ENCODE measurements at places on chromosomes 4 and X.

GRCh38 chr4:91935217-91935616, 368.5 kb upstream of the GRID2 start:
- no peaks in the 10 kb centered on the region for H3K36me3 ChIP-seq
- H3K27ac ChIP-seq, result no peak overlapping the region
- H3K27me3 ChIP-seq, result no peaks in the 10 kb centered on the region
- no peak overlapping the region for H3K4me3 ChIP-seq
- DNase-seq, result no peak

DNA sequence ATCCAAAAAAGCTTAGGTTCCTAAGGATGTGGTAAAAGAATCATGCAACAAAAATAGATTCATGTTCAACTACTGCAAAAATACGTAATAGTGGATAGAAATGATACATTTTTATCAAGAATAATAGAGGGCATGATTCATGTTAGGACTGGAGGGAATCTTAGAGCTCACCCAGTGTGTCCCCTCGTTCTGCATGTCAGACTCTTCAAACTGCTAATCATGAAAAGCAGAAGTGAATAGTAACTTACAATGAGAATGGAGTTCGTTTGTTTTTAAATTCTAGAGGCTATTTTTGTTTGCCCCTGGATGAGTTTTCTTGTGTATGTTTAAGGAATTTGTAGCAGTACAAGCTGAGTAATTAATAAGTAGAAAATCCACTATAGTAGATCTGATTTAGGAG, 79.4 kb downstream of the MSL3 start:
- no peaks in the 10 kb centered on the region for H3K4me1 ChIP-seq
- no peak for DNase-seq
- H3K36me3 ChIP-seq, result no peaks in the 10 kb centered on the region
- H3K27me3 ChIP-seq, result no peaks in the 10 kb centered on the region

DNA sequence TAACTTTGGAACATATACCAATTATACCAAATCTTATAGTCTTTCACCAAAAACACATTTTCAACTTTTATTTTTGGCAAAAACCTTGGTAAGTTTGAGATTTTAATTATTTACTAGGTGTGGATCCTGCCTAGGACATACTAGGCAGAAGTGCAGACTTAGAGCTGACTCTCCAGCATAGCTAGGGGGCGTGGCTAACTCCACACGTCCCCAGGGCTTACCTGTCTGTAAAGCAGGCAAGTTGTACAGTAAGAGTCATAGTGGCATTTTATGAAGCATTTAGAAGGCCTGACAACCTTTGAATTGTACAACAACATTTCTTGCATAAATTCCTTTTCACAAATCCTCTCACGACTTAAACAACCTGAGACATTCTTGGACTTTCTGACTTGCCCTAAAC, 19.2 kb upstream of the GRPEL1 start:
- no peaks in the 10 kb centered on the region for H3K36me3 ChIP-seq
- no peak overlapping the region for H3K27ac ChIP-seq
- H3K4me1 ChIP-seq, result peaks cover 8% of the 10 kb centered on the region
- H3K27me3 ChIP-seq, result no peaks in the 10 kb centered on the region
- no peak for DNase-seq

DNA sequence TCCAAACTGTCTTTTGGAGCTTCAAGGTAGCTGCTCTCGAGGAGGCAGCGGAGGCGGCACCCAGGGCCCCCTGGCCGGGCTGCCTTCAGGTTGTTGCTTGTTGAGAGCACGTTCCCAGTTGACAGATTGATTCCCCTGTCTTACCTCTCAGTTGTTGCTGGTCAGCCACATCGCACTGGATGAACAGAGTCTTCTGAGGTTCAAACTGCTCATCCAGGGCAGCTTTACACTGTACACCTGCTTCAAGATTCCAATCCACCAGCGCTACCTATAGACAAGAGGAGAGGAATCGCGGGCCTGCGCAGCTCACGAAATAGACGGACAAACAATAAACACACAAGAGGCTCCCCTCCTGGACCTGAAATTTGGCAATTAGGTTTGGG, 497 bp downstream of the HPGD start:
- peaks cover 5% of the 10 kb centered on the region for H3K4me1 ChIP-seq
- no peak overlapping the region for H3K27ac ChIP-seq
- no peak for DNase-seq
- peak overlapping the region; percentile 45 for H3K4me3 ChIP-seq

- no peak for DNase-seq
- no peaks in the 10 kb centered on the region for H3K36me3 ChIP-seq
- H3K27ac ChIP-seq, result no peak overlapping the region
- H3K4me1 ChIP-seq, result no peaks in the 10 kb centered on the region
- no peaks in the 10 kb centered on the region for H3K27me3 ChIP-seq
Measured at GRCh38 chr4:89283226-89284009, 24.2 kb downstream of the GPRIN3 start.

DNA sequence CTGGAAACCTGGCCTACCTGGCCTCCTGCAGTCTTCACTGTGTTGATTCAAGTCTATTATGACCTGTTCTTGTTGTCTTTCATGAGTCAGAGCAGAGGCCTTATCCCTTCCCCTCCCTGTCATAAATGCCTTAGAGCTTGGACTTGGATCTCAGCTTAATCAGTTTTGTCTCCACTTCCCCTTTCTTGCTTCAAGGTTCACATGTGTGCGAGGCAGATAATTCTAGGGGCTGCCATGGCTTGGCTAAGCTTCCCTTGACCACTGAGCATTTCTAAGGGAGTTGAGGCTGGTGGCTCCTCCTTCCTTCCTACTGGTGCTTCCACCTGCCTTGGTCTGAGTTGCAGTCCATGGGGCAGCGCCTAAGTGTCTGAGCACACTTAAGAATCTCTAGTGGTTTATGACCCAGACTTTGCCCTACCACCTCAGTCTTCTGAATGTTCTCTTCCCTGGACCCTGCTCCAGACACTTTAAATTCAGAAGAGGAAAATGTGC, 1.7 kb upstream of the HEPH start:
- H3K36me3 ChIP-seq, result no peaks in the 10 kb centered on the region
- no peak for DNase-seq
- H3K27me3 ChIP-seq, result no peaks in the 10 kb centered on the region
- H3K27ac ChIP-seq, result no peak overlapping the region
- H3K4me1 ChIP-seq, result no peaks in the 10 kb centered on the region

GRCh38 chr4:100023800-100024199, 73.7 kb upstream of the H2AZ1 start:
- H3K4me3 ChIP-seq, result no peak overlapping the region
- H3K27me3 ChIP-seq, result no peaks in the 10 kb centered on the region
- no peaks in the 10 kb centered on the region for H3K36me3 ChIP-seq
- DNase-seq, result no peak
- no peaks in the 10 kb centered on the region for H3K4me1 ChIP-seq

DNA sequence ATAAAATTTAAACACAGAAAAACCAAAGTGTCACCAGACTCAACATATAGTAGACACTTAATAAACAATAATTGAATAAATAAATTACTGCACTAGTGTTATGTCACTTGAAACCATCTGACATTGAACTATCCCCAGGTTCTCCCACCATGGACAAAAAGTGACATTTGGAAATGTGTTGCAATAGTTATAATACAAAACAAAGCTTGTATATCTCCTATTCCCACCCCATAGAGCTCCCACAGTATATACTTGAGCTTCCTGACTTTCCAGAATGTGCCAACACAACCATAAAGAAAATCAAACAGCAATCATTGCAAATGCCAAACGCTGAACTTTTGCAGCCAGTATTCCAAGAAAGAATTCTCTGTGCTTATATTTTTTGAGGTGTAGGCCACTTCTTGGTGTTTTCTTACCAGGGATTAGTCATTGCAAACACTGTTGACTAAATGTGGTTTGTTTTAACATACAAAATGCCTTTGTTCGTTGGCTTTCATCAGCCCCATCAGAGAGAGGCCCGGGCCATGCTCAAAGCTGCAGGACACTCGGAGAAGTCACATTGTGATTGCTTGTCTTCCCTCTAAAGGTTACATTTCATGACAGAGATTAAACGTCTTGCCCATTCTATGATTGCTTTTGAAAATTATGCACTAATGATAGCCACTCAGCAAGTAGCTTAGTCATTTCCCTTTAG, 33.8 kb downstream of the PPARGC1A start:
- no peaks in the 10 kb centered on the region for H3K4me1 ChIP-seq
- no peaks in the 10 kb centered on the region for H3K27me3 ChIP-seq
- no peak for DNase-seq
- no peak overlapping the region for H3K27ac ChIP-seq

DNA sequence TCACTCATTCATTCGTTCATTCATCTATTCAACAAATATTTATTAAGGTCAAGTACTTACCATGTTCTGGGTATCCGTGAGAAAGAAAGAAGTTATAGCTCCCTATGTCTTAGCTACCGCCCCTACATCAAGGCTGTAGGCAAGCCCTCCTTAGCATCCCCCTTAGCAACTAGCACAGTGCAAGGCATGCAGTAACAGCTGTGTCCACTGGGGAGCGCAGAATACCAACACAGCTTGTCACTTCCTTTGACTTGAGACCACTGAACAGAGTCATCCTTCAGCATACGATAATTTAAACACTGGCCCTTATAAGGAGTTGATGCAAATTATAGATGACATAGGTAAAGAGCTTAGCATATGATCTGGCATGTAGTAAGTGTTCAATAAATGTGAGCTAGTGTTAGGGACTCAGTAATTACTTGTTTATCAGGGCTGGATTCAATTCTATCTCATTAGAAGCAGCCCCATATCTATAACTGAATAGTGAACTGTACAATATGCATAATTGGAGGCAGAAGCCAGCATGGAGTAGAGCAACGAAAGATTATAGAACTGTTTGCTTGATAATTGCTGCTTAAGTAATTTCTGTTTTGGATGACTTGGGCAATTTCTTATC, 8.7 kb downstream of the KIAA1210 start:
- no peak overlapping the region for H3K4me3 ChIP-seq
- no peaks in the 10 kb centered on the region for H3K4me1 ChIP-seq
- no peak overlapping the region for H3K27ac ChIP-seq
- DNase-seq, result no peak
- no peaks in the 10 kb centered on the region for H3K27me3 ChIP-seq
- no peaks in the 10 kb centered on the region for H3K36me3 ChIP-seq

DNA sequence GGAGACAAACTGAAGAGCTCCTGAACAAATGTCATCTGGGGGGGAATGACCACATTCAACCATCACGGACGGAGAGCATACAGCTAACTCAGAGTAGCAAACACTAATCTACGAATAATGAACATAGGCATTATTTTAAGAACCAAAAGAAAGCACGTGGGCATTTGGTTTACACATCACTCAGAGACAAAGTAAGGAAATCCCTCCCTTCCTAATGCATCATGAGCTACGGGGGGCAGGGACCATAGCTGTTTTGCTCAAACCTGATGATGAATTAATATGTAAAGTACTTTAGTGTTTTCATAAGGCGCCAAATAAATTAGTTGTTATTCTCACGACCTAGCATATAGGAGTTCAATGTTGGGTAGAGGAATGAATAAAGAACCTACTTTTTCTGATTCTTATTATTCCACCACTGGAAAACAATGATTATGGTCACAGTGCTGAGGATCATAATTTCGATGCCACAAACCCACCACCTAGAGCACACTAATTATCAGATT, 11.7 kb upstream of the TMEM156 start:
- no peaks in the 10 kb centered on the region for H3K4me1 ChIP-seq
- peak overlapping the region; percentile 87 for H3K27ac ChIP-seq
- no peak for DNase-seq
- peak overlapping the region; percentile 85 for H3K4me3 ChIP-seq
- no peaks in the 10 kb centered on the region for H3K27me3 ChIP-seq
- H3K36me3 ChIP-seq, result no peaks in the 10 kb centered on the region

- H3K36me3 ChIP-seq, result no peaks in the 10 kb centered on the region
- H3K27me3 ChIP-seq, result no peaks in the 10 kb centered on the region
- H3K27ac ChIP-seq, result no peak overlapping the region
- H3K4me1 ChIP-seq, result no peaks in the 10 kb centered on the region
- no peak overlapping the region for H3K4me3 ChIP-seq
Measured at GRCh38 chr4:130422261-130422660, 1326.3 kb downstream of the C4orf33 start.

GRCh38 chrX:44938111-44938510, 65.1 kb downstream of the KDM6A start:
- no peaks in the 10 kb centered on the region for H3K27me3 ChIP-seq
- H3K36me3 ChIP-seq, result no peaks in the 10 kb centered on the region
- H3K4me3 ChIP-seq, result no peak overlapping the region
- no peaks in the 10 kb centered on the region for H3K4me1 ChIP-seq
- H3K27ac ChIP-seq, result no peak overlapping the region
- no peak for DNase-seq

GRCh38 chrX:97787849-97788248, 904.1 kb downstream of the RPA4 start:
- H3K4me3 ChIP-seq, result no peak overlapping the region
- no peak overlapping the region for H3K27ac ChIP-seq
- H3K27me3 ChIP-seq, result no peaks in the 10 kb centered on the region

DNA sequence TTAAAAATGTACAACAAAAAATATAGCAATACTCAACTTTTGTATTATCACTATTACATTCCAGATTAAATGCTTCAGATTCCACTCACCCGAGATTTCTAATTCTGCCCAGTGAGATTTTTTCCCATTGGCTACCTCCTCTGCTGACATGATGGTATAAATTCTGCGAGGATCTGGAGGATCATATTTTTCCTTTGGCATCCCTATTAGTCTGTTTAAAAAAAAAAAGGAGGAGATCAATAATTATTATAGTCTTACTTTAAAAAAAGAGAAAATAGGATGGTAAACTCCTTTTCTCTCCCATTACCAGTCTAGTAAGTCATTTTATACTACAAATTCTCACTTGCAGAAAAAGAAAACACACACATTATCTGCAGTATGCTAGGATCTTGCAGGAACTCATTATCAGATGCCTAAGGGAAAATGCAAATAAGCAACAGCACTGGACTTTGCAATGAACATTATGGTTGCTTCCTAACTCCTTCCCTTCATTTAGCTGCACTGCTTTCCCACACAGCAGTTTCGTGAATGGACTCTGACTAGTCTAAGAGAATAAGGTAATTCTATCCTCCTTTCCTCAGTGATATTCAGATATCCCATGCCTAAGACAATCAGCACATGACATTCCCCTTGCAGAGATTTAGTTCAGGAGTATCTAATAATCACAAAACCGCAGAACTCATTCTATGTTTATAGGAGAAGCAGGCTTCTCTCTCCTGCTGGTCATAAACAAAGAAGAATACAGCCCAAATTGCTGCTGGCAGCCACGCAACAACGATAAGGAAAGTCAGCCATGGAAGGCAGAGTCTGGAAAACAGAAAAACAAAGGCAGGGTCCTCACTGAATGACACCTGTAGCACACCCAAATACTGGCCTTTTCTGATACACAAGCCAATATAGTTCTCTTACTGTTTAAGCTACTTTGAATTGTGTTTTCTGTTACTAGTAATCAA, 42.7 kb downstream of the CNOT6L start:
- peaks cover 5% of the 10 kb centered on the region for H3K4me1 ChIP-seq
- no peaks in the 10 kb centered on the region for H3K27me3 ChIP-seq
- H3K36me3 ChIP-seq, result peaks cover 15% of the 10 kb centered on the region
- H3K4me3 ChIP-seq, result no peak overlapping the region
- no peak overlapping the region for H3K27ac ChIP-seq
- no peak for DNase-seq

DNA sequence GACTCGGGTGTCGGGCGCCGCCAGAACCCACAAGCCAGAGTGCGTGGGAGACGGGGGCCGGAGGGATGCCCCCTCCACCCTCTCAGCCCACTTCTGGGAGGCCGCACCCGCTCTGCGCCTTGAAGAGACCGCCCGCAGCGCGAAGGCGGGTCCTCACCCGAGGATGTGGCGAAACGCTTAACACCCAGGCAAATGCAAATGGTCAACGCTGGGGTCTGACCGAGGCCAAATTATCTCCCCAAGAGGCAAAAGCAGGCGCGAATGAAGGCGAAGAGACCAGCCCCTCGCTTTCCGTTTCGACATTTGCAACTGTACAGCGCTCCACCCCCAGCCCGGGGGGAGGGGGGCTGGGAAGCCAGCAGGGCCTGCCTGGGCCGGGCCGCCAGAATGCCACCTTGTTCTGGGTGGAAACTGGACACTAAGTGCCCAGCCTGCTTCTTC, 137.7 kb upstream of the ZIC3 start:
- H3K4me1 ChIP-seq, result peaks cover 4% of the 10 kb centered on the region
- peak overlapping the region; percentile 63 for H3K4me3 ChIP-seq
- no peak overlapping the region for H3K27ac ChIP-seq

Measured in ascending aorta (tissue), 2 donors.